Stimulated activated CD4-positive, alpha-beta T cell treated with anti-CD3 and anti-CD28 coated beads, TNF-alpha, amount 100 ng/mL, for 48 hours (primary cell): ENCODE measurements at places on chromosomes 5 and 9.

DNA sequence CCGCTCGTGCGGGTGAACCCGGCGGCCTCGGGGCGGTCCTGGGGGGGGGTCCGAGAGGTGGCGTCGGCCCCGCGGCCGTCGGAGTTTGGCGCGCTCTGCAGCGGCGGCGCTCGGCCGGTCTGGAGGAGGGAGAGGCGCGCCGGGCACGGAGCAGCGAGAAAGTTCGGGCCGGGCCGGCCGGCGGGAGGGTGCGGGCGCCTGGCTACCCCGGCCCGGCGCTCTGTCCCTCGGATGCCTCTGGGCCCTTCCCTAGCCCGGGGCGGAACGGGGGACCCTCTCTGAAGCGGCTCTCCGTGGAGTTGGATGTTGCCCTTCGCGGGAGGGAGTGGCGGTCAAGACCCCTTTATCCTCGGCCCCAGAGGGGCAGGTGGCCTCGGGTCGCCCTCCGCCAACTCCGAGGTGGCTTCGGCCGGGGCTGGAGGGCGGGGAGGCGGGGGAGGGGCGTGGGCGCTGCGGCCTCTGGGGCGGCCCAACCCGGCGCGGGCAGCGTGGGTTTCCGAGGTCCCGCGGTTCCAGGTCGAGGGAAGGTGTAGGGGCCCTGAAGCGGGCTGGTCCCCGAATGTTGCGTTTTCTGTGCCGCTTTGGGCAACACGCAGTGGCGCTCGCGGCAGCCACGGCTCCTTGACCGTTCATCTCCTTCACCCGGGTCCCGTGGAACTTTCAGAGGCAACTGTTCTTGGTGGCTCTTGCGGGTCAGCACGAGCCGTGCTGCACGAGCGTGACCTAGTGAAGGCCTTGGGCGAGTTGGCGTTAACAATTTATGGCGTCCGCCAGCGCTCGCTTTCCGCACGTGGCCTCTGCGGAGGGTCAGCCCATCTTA is 290.5 kb downstream of the DOCK8 start:
- no peak for DNase-seq

- DNase-seq = no peak
These were observed 34.7 kb downstream of the WHRN start for GRCh38 chr9:114470581-114470980.

DNA sequence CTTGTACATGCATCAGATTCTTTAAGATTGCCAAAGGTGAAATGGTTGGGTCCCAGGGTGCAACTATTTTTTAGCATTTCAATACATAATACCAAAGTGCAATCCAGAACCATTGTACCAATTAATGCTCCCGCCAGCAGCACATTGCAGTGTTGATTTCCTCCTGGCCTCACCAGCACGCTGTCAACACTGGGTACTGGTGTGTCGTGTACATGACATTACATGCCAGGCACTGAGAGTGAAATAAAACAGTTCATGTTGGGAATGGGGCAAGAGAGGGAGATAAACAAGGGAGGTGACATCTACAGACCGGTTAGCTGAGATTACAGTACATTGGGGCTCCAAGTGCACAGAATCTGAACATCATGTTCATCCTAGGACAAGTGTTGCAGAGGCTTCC is 37.8 kb downstream of the HMGCS1 start:
- DNase-seq = no peak

GRCh38 chr9:120966013-120966369 is 39.4 kb upstream of the TRAF1 start:
- DNase-seq = no peak

GRCh38 chr9:3244963-3245653 is 280.7 kb downstream of the RFX3 start:
- no peak for DNase-seq

DNA sequence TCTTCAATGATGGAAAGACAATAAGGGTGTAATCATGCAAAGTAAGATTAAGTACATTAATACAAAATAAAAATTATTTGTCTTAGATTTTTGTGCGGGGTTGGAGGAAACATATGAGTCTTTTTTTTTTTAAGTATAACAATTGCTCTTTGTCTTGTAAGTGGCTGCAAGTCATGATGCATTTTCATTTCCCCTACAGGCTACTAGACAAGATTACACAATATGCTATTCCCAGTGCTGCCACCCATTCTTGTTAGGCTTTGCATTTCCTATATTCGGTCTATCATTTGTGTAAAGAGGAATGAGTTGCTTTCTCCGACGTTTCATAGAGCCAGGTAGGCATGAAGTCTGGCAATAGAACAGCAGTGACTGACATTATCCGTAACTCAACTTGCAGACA is 294.2 kb upstream of the CYLC2 start:
- no peak for DNase-seq

DNA sequence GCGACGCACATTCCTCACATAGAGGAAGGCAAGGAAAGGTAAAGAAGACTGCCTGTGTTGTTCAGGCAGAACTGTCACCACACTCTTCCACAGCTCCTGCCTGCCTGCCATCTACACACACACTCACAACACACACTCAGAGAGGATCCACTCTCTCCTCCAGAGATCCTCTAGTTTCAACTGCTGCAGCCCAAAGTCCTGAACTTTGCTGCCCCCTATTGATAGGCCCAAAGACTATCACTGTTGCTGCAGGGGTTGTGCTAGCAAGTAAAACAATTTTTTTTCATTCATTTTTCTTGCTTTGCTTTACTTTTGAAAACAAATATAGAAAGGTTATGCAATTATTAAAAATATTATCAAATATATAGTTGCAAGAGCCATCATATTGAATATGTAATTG is 5.9 kb upstream of the CFAP90 start:
- no peak for DNase-seq

DNA sequence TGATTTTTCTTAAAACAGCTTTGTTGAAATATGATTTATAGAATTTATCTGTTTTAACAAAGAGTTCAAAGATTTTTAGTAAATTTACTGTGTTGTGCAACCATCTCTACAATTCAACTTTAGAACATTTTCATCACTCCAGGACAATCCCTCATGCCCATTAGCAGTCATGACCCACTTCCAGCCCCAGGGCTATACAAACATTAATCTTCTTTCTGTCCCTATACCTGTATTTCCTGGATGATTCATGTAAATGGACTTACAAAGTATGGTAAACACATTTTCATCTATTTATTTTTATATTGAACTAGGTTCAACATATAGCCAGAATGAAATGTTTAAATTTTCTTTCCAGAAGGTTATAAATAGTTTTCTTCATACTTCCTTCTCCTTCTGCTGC is 127.8 kb upstream of the CCDC180 start:
- no peak for DNase-seq

DNA sequence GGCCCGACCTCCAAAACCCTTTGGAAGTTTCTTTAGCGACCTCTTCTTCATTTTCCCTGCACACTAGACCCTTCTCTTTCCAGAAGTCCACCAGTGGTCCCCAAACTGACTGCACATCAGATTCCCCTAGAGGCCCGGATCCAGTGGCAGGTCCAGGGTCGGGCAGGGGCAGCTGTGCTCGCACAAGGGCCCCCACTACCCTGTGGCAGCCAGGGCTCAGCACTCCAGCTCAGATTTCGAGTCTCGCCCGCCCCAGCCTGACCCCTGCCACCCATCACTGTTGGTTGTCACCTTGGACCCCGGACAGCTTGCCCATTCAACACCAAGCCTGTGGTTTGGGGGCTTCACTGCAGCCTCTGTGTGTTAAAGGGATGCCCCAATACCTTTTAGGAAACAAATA is 7.8 kb upstream of the ZDHHC12 start:
- DNase-seq = no peak

DNA sequence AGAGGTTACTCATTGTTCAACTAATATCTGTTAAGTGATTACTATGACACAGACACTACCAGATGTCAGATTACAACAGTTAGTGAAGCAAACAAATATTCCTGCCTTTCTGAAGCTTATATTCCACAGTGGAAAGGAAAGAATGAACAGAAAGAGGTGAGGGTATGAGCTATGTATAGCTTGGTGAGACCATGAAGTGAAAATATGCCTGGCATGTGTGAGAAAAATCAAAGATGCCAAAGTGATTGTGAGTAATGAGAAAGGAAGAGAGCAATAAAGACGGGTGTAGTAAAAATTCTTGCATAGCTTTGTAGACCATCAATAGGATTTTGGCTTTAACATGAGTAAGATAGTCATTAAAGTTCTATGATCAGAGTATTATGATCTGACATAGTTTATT is 734.5 kb upstream of the NUDT12 start:
- DNase-seq = no peak
